ENCODE measurements at places on chromosomes 12 and 14.

DNA sequence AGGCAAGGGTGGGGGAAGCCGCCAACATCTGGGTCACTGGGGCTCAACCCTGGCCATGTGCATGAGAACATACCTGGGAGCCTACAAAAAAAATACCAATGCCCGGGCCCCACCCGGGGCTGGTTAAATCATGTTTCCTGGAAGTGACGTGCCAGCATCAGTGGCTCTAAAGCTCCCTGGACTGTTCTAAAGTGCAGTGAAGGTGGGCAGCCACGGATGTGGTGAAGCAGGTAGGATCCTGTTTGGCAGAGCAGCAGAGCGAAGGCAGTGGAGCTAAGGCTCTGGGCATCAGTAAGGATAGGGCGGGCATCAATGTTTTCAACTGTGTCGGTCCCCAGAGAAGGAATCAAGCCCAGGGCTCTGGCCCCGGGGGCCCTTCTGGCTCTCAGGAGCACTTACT, 525 bp upstream of the GPR68 start:
- peak; percentile 75 for DNase-seq

GRCh38 chr12:50039151-50039835, 14.0 kb upstream of the RACGAP1 start:
- peak; percentile 84 for DNase-seq

- DNase-seq = no peak
Measured at GRCh38 chr14:24249230-24250021, 7.0 kb upstream of the TINF2 start.

DNA sequence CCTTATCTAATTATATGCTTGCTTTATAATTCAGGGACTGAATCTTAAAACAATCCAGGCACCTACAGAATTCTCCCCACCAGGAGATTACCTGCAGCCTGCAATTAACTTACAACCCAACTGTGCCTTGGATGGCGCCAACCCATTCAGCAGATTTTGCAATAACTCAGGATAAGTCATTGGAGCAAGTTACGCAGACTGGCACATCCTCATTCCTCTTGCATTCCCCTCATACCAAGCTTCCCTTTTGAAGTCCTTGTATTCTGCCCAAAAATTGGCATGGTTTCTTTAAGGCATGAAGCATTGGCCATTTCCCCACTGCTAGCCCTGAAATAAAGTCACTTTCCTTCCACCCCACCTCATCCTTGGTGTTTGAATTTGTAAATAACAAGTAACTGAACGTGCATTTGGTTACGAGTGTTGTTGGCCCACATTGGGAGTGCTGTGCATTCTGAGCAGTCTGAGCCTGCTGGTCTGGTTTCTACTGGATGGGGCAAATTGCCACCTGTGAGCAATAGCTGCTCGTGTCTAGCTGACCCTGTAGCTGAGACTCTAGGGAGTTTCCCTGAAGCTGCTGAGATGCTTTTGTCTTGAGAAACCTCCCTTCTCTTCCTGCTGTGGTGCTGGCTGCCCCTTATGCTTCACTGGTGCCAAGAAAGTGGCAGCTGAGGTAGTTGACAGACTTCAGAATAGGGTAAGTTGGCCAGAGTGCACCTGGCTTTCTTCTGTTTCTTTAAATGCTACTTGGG, 99.2 kb upstream of the SCAF11 start:
- DNase-seq = no peak

- DNase-seq = no peak
Measured at GRCh38 chr12:15963271-15963670, 52.1 kb downstream of the DERA start.

DNA sequence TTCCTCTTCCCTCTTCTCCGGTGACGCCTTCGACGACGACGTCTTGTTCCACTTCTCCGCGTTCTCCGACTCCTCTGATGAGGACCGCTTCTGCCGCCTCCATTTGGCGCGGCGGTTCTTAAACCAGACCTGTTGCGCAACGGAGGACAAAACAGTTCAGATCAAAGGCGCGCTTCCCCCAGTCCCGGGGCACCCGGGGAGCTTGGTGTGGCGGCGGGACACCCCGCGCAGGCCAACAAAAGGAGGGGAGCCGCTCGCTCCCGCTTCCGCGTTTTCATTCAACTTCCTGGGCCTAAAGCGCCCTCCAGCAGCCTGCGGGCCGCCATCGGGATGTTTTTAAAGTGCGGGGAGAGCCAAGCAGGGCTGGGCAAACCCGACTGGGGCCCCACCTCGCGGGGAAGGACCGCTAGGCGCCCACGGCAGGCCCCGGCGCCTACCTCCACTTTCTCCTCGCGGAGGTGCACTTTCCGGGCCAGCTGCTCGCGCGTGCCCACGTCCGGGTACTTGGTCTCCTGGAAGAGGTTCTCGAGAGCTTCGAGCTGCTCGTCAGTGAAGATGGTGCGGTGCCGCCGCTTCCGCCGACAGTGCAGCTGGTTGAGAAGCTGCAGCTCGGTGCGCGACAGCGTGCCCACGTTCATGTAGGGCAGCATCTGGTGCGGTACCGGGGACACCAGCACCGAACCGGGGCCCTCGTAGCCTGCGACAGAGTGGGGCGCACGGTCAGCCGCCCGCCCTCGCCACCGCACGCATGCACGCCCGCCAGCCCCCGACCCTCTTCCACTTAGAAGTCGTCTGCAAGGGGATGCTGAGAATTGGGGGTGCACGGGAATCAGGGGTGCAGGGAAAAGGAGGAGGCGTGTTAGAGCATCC, 1.2 kb downstream of the GSC start:
- peak; percentile 27 for DNase-seq

- DNase-seq = no peak
Measured at GRCh38 chr14:95365401-95365800, 45.7 kb upstream of the CLMN start.

- DNase-seq = no peak
Measured at GRCh38 chr12:56763753-56764657, 881 bp downstream of the HSD17B6 start.

GRCh38 chr14:61151251-61151650, 129.9 kb downstream of the TMEM30B start:
- no peak for DNase-seq

GRCh38 chr14:99237288-99237687, 34.7 kb downstream of the BCL11B start:
- no peak for DNase-seq

- DNase-seq = no peak
Measured at GRCh38 chr12:54830199-54830598, 24.1 kb upstream of the MUCL1 start.

- no peak for DNase-seq
Measured at GRCh38 chr14:98682726-98683125, 589.3 kb downstream of the BCL11B start.

DNA sequence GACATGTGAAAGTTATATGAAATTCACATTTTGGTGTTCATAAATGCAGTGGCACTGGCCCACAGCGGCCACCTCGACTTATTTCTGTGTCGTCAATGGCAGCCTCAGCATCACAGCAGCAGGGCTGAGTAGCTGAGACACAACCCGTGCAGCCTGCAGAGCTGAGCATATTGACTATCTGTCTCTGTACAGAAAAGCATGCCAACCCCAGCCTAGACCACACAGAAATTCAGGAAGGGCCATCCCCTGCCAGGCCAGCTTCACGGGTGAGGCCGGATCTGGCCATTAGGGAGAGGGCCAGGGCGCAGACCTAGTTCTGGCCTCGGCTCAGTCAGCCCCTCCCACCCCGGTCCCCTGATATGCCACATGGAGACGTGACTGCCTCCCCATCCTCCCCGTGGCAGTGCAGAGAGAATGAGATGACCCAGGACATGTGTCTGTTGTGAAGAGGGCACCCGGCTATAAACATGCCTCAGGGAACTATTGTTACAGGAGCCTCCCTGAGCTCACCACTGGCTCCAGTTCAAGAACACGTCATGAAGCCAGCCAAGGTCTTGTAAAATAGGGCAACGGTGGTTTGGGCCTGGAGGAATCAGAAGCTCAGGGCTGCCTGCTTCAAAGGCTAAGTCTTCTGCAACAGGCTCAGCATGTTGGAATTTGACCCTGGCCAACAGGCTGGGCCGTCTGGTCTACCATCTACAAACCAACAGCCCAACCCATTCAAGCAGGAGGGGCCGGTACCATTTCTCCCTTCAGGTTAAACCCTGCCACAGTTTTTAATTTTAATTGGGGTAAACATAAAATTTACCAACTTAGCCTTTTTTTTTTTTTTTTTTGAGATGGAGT, 25.5 kb downstream of the SCARB1 start:
- DNase-seq = no peak

DNA sequence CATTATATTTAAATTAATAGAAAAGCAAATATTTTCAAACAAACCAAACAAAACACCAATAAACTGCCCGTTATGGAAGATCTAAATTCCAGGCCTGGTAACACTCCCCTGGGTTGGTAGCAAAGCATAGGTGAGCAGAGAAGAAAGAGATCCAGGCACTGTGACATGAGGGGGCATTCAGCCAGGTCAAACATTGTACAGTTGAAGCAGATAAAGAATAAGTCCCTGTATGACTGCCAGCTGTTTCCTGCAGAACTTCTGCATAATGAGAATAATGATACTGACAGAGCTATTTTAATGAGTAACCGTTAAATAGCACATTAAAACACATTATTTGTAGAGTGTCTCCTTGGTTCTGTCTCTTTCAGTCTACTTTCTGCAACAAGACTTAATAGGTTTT, 35.4 kb downstream of the SLC38A1 start:
- no peak for DNase-seq

DNA sequence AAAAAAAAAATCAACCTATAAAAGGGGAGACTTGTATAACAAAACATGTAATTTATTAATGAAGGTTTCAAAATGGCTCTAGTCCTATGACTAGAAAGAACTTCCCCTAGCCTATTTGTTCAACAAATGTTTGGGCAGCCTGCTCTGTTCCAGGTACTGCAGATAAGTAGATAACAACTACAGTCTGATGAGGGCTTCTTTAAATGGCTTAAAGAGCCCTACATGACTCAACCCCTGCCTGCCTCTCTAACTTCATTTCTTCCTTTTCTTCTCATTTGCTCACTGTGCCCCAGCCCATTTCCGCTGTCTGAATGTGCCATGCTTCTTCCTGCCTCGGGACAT, 21.5 kb downstream of the ALDH6A1 start:
- DNase-seq = no peak

- no peak for DNase-seq
Measured at GRCh38 chr14:104588066-104588857, 8.7 kb downstream of the C14orf180 start.

DNA sequence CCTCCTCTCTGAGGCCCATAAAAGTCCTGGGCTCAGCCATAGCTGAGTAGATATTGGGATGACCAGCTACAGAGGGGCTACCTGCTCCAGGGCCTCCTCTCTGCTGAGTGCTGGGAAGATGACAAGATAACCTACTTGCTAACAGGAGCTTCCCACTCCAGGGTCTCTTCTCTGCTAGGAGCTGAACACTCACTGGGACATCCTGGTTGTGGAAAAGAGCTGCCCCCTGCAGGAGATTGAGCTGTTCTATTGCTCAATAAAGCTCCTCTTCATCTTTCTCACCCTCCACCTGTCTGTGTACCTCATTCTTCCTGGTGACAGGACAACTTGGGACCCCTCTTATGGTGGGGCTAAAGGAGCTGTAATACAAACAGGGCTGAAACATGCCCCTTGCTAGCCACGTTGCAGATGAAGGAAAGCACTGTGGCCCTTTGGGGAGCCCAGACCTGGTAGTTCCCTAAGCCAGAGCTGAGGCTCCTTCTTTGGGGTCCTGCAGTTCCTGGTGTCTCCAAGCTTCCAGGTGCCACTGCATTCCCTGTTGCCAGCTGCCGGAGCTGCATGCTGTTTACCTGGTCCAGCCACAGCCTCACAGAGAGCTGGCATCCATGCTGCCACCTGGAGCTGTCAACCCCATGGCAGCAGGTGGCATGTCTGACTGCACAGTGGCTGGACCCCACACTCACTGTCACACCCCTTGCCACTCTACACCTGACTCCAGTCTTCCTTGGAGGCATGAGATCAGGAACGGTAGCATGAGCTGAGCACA, 598.5 kb upstream of the LMO3 start:
- DNase-seq = no peak

DNA sequence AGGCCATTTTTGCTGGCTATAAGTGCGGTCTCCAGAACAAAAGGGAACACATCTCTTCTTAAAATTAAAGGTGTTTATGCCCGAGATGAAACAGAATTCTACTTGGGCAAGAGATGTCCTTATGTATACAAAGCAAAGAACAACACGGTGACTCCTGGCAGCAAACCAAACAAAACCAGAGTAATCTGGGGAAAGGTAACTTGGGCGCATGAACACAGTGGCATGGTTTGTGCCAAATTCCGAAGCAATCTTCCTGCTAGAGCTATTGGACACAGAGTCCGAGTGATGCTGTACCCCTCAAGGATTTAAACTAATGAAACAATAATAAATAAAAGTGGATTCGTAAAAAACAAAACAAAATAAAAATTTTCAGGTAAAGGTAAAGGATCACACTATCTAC, 33.4 kb downstream of the PKP2 start:
- no peak for DNase-seq

DNA sequence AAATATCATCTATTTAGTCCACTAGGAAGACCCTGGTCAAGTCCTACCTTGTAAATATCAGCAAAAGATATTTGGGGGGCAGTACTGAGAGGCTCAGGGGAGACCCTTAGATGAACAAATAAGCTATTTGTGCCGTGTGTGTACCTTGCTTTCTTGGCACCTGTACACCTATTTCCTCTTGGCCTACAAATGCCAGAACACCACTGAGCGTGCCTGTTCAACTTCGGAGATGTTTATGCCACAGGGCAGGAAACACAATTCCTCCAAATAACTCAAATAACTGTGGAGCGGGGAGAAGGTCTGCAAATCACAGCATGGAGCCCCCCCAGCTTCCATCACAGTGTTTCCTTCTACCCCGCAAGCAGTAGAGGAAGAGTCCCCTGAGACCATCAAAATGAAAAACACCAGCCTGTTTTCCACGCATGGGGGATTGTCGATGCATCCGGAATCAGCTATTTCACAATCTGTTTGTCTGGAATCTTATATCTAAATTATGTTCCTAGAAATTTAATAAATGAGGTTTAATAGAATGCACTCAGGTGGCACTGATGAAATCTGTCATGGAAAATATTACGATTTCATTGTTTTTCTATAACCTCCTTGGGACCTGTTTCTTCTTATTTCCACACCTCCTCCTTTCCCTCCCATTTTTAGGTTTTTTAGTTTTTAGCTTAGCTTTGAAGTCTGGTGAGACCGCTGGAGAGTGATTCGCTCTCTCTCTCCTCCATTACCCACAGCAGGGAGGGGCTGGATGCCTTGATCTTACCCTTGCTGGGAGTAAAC, 254.0 kb upstream of the SRRM4 start:
- no peak for DNase-seq

DNA sequence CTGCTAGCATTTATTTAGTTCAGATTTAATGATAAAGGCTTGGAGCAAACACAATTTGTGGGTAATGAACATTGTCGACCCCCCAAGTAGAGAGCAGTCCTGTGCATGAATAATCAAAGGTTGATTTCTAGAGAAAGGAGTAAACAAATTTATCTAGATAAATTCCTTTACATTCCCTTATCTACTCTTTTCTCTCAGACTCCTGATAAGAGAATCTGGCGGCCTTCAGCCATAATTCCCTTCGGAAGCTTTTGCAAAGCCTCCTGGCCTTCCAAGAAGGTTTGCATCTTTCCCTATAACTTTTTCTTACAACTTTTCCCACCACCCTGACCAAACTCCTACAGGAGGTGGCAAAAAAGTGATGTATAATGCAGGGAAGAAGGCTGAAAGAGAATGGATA, 42.1 kb downstream of the TMTC3 start:
- no peak for DNase-seq

All from activated naive CD8-positive, alpha-beta T cell treated with anti-CD3 and anti-CD28 coated beads for 36 hours (primary cell).